ENCODE measurements at places on chromosomes 5 and 9. TPM values are rescaled to one million over a fixed set of nuclear protein-coding genes. Genes with fewer than 3 reads are reported as not detected.

TAS2R1 gene
- not detected for total RNA-seq

SLC12A2 gene
- 31.7 TPM for total RNA-seq

EPB41L4B gene
- 1.2 TPM for total RNA-seq

STING1 gene
- total RNA-seq: 0.23 TPM

ARL14EPL gene
- not detected for total RNA-seq

IL31RA gene
- total RNA-seq: not detected

FAT2 gene
- total RNA-seq: not detected

FSTL4 gene
- 2.0 TPM for total RNA-seq

PKD2L2 gene
- not detected for total RNA-seq

NUDT12 gene
- total RNA-seq: 17.6 TPM

KCNIP1 gene
- 0.96 TPM for total RNA-seq

GCNT4 gene
- 0.56 TPM for total RNA-seq

RRAGA gene
- total RNA-seq: 57.5 TPM

RANBP17 gene
- total RNA-seq: 24.2 TPM

ZNF462 gene
- total RNA-seq: 195 TPM

NME5 gene
- 8.4 TPM for total RNA-seq

HTR1A gene
- not detected for total RNA-seq

IFNA2 gene
- not detected for total RNA-seq

SLC36A2 gene
- not detected for total RNA-seq

CXXC5 gene
- 30.4 TPM for total RNA-seq

AK3 gene
- total RNA-seq: 59.0 TPM

SPINK4 gene
- total RNA-seq: not detected

ACOT12 gene
- not detected for total RNA-seq

GPSM1 gene
- 56.7 TPM for total RNA-seq

PTGR1 gene
- total RNA-seq: 51.5 TPM

All from neural crest cell (in vitro differentiated cells).